ENCODE measurements at places on chromosomes 2 and 18.

GRCh38 chr2:8391584-8391983 is 290.3 kb upstream of the ID2 start:
- DNase-seq = no peak

DNA sequence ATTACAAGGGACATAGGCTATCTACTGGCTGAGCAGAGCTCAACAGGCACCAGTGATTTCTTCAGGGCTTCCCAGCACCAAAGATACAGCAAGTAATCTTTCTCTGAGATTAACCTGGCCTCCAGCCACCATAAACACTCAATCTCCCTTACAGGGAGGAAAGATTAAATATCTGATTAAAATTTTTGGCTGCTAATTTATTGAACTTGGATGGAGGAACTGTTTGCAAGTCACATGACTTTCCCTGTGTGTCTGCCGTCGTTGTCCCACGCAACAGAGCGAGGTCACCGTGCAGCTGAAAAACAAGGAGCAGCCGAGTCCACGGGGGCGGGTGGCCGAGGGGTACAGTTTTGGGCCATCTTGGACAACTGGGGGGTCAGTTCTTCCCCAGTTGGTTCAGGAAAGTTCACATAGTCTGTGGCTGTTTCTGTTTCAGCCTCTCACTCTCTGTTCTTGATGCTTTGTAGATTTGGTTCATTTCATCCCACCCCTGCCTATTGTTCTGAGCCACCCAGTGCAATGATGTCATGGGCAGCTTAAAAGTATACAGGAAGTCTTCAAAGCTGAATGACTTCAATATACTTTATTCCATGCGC is 186.8 kb upstream of the CTAGE1 start:
- DNase-seq = no peak

- DNase-seq = no peak
These were observed 474.3 kb downstream of the ERBB4 start for GRCh38 chr2:212064318-212064717.

DNA sequence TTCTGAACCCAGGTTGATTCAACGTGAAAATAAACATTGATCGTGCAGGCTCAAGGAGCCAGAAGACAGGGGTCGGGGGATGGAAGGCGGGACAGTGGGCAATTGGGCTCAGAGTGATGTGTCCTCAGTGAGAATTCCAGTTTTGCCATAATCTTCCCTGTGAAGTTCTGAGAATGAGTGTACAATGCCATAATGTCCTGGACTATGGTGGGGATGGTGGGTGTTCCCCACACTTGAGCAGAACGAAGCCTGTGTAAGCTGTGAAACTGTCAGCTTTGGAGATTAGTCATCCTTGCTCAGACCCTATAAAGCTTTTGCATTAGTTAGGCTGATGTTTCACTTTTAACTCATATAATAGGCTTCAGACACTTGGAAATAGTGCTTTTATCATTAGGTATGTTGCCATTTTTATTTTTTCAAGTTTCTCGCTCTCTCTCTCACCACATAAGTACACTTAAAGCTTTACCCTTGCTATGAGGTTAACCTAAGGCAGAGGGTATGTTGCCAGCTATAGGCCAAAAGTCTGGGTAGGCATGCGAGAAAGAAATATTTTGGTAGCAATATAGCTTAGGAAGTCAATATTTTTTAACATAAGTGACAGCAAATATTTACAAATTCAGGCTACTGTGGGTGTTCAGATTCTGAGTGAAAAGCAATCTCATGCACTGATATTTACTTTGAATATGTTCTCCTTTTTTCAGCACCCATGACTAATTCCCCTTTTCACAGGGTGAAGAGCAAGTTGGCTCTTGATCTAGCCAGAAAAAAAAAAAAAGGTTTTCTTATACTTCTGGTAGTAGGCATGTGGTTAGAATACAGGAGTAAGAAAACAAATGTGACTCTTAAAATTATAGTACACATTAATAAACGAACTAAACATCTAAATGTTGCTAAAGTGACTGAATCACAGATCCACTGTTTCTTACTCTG is 47.2 kb downstream of the CDC42EP3 start:
- peak; percentile 44 for DNase-seq
